ENCODE measurements at places on chromosomes 1 and 21.

DNA sequence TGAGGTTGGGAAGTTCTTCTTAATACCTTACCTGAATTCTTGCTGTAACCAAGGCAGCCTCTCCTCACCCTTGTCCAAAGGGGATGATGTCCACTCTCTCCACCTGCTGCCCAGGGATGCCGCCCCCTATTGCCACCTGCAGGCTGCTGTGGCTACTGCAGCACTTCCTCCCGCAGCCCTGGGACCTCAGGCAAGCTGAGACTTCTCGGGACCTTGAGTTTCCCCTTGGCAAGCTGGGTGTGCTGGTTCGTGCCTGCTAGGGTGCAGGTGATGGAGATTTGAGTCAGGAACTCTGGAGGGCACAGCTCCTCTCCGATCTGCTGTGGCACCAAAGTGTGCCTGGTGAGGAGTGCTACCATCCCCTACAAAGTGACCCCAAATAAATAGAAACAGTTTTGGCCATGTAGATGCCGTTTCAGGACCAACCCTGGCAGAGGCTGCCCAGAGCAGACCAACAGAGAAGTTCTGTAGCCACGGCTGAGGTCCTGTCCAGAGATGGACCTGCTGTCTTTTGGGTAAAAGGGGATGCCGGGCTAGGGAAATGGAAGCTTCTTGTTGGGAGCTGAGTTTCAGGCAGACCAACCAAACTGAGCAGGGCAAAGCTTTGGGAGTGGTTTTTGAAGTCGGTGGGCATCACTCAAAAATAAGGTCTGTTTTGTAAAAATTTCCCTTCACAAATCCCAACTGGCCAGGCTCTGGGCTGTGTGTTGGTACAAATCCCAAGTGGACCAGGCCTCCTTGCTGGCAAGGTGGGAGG lies 31.7 kb downstream of the RUNX3 start:
- peak; percentile 69 for DNase-seq
- no peaks in the 10 kb centered on the region for H3K4me1 ChIP-seq
- peaks cover 4% of the 10 kb centered on the region for H3K27me3 ChIP-seq

DNA sequence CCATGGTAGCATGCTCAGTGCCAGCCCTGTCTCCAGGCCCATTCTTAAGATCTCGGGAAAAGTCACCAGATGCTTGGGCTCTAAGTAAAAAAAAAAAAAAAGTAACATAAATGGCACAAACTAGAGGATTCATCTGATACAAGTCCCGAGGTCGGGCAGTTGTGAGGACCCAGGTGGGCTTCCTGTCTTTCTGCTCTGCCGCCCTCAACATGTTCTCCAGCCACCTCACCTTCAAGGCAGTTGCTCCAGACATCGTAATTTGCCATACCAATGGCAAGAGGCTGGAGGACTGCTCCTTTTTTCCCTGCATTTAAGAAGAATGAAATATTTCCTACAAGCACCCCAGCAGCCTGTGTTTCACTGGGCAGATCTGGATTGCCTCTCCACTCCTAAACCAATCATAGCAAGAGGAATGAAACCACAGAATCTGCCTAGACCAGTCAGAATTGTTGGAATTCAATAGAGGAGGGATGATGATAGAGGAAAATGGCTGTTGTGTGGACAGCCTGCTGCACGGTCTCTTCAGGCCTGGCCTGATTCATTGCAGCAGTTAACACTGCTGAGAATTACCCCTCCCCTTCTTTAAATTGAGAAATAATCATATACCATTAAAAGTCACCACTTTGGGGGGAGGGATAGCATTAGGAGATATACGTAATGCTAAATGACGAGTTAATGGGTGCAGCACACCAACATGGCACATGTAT lies 5.4 kb downstream of the HMGN2 start:
- peak overlapping the region; percentile 82 for H3K4me3 ChIP-seq
- peaks cover 38% of the 10 kb centered on the region for H3K4me1 ChIP-seq
- no peak for DNase-seq
- H3K27ac ChIP-seq, result no peak overlapping the region
- peaks cover 7% of the 10 kb centered on the region for H3K27me3 ChIP-seq

GRCh38 chr21:32190493-32191144 lies 88.2 kb downstream of the MIS18A start:
- no peak for DNase-seq
- no peak overlapping the region for H3K4me3 ChIP-seq

- no peaks in the 10 kb centered on the region for H3K36me3 ChIP-seq
- no peak overlapping the region for H3K4me3 ChIP-seq
- H3K27ac ChIP-seq, result no peak overlapping the region
- no peaks in the 10 kb centered on the region for H3K4me1 ChIP-seq
These were observed 851 bp downstream of the TCP10L start for GRCh38 chr21:32584472-32584871.

- no peak overlapping the region for H3K27ac ChIP-seq
- no peaks in the 10 kb centered on the region for H3K36me3 ChIP-seq
- DNase-seq, result no peak
- peaks cover 5% of the 10 kb centered on the region for H3K4me1 ChIP-seq
- H3K4me3 ChIP-seq, result no peak overlapping the region
These were observed 13.8 kb upstream of the RNF11 start for GRCh38 chr1:51222136-51222787.

DNA sequence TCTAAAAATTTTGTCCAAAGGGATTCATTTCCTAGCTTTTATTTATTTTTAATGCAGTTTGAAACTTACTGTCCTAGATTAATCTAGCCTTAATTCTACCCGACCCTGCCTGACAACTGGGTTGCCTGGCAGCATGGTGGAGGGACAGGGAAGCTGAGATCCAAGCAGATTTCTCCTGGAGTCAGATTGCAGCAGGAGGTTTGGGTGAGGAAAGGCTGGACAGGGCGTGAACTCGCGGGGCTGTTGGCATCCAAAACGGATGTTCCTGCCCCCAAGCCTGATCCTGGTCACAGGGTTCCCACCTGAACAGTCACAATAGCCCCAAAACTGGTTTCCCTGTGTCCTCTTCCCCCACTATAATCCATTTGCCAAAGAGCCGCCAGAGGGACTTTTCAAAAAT lies 23.2 kb downstream of the TCEA3 start:
- H3K27ac ChIP-seq, result no peak overlapping the region
- H3K27me3 ChIP-seq, result no peaks in the 10 kb centered on the region
- no peaks in the 10 kb centered on the region for H3K36me3 ChIP-seq

DNA sequence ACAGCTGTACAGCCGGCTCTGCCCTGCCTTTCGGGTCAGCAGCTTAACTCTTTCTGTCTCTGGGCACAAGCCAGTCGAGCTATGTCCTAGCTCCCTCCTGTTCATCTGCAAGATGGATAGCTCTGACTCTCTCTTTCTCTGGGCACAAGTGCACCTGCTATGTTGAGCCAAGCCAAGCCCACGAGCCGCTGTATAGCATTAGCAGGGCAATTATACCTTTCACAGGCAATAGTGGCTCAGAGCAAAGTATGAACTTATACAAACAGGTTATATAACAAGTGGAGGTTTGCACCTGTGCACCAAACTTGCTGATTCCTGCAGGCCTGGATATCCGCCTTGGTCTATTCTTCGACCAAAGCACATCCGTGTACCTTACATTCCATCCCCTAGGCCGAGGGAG lies 33.0 kb upstream of the CR2 start:
- H3K4me1 ChIP-seq, result peaks cover 5% of the 10 kb centered on the region
- no peak overlapping the region for H3K4me3 ChIP-seq
- no peaks in the 10 kb centered on the region for H3K36me3 ChIP-seq
- no peak for DNase-seq
- peaks cover 61% of the 10 kb centered on the region for H3K27me3 ChIP-seq

DNA sequence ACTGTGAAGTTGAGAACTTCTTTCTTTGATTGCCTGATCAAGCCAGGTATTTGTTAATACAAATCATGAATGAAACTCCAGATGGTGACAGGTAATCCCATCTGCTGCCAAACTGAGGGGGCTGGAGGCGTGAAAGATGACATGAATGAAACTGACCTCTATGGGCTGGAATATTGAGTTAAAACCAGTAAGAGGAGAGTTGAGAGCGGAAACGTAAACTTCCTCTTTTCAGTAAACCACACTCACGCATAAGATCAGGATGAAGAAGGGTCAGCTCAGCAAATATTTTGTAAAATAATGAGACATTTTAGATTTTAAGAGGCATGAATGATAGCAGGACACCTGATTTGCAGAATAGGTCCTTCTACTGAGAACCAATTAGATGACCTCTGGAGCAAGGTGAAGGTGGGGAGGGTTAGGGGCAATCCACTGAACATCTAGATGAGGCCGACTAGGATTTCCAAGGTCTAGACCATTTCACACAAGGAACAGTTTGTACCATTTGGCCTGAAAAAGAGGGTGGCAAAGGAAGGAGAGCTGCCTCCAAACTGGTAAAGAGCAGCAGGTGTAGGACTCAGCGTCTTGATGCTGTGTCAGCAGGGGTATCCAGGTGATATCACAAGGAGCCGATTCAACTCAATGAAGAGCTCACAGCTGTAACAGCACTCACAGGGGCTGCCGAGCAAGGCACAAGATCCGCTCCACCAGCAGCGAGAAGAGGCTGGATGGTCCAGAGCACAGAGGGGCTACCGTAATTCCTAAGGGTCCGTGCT lies 132.6 kb downstream of the NTPCR start:
- H3K4me3 ChIP-seq, result no peak overlapping the region
- H3K36me3 ChIP-seq, result no peaks in the 10 kb centered on the region
- no peak overlapping the region for H3K27ac ChIP-seq
- H3K27me3 ChIP-seq, result no peaks in the 10 kb centered on the region

DNA sequence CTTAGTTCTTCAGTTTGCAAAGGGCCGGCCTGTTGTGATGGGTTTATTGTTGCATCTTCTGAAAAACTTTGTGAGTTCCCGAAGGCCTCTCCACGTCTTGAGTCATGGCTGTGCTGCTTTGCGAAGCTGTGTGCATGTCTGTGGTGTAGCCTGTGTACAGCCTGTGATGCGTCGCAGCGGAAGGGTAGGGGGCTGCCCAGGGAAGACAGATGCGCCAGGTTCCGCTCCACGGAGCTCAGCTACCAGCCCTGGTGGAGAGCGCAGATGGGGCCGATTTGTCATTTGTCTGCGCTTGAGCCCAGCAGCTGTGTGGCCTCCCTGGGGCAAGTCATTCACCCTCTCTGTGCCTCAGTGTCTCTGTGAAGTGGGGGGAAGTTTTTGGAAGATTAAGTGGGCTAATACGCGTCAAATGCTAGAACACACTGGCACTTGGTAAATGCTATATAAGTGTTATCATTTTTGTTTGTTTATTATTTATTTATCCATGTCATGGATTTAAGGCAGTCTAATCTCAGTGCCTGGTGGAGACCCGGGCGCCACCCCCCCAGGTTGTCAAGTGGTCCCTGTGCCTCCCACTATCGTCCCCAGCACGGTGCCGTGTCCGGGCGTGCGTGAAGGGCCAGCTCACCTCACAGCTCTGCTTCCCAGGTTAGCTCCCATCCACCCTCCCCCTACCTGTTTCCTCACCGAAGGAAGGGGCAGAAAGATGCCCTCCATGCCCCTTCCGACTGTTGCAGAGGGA lies 8.4 kb downstream of the PDE9A start:
- H3K27ac ChIP-seq, result peak overlapping the region; percentile 91
- peaks cover 5% of the 10 kb centered on the region for H3K36me3 ChIP-seq
- H3K27me3 ChIP-seq, result no peaks in the 10 kb centered on the region
- H3K4me3 ChIP-seq, result peak overlapping the region; percentile 33
- peaks cover 12% of the 10 kb centered on the region for H3K4me1 ChIP-seq

- H3K36me3 ChIP-seq, result no peaks in the 10 kb centered on the region
- no peaks in the 10 kb centered on the region for H3K4me1 ChIP-seq
- peaks cover 4% of the 10 kb centered on the region for H3K27me3 ChIP-seq
- no peak overlapping the region for H3K4me3 ChIP-seq
- no peak for DNase-seq
- no peak overlapping the region for H3K27ac ChIP-seq
These were observed 234.0 kb downstream of the NPHP4 start for GRCh38 chr1:5758000-5758858.

GRCh38 chr1:73736125-73736524 lies 461.9 kb downstream of the LRRIQ3 start:
- no peaks in the 10 kb centered on the region for H3K4me1 ChIP-seq
- H3K4me3 ChIP-seq, result no peak overlapping the region
- H3K27ac ChIP-seq, result no peak overlapping the region
- no peaks in the 10 kb centered on the region for H3K36me3 ChIP-seq

DNA sequence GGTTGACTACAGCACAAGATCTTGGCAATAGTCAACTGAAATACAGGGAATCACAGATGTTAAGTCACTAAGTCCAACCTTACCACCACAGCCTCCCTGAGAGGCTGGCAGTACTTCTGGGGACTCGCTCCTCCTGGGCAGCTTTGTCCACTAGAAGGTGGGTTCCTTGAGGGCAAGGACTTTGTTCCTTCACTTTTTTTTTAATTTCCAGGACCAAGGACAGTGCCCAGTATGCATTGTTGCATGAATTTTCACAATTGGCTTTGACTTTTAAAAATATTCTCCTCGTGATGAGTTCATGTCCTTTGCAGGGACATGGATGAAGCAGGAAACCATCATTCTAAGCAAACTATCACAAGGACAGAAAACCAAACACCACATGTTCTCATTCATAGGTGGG lies 96.7 kb upstream of the IGSF21 start:
- no peak for DNase-seq
- H3K27ac ChIP-seq, result no peak overlapping the region
- no peaks in the 10 kb centered on the region for H3K4me1 ChIP-seq
- H3K4me3 ChIP-seq, result no peak overlapping the region
- peaks cover 66% of the 10 kb centered on the region for H3K27me3 ChIP-seq

DNA sequence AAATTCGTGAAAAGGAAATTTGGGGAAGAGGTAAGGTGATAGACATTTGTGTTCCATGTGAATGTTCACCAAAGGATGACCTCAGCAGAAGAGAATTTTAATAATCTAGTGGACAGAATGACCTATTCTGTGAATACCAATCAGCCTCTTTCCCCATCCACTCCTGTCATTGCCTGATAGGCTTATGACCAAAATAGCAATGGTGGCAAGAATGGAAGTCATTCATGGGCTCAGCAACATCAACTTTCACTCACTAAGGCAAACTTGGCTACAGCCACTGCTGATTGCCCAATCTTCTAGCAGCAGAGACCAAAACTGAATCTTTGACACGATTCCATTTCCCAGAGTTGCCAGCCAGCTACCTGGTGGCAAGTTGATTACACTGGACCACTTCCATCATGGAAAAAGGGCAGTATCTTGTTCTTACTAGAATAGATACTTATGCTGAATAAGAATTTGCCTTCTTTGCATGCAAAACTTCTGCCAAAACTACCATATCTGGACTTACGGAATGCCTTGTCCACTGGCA lies 348.7 kb upstream of the PBX1 start:
- H3K36me3 ChIP-seq, result peaks cover under 1% of the 10 kb centered on the region
- no peak for DNase-seq
- no peak overlapping the region for H3K4me3 ChIP-seq

GRCh38 chr1:57345916-57346315 lies 77.9 kb downstream of the DAB1 start:
- H3K4me3 ChIP-seq, result no peak overlapping the region
- H3K36me3 ChIP-seq, result no peaks in the 10 kb centered on the region
- DNase-seq, result no peak
- no peak overlapping the region for H3K27ac ChIP-seq
- H3K4me1 ChIP-seq, result peaks cover 16% of the 10 kb centered on the region
